NCI-H1105 (cell line): ENCODE measurements at places on chromosomes 4 and X.

DNA sequence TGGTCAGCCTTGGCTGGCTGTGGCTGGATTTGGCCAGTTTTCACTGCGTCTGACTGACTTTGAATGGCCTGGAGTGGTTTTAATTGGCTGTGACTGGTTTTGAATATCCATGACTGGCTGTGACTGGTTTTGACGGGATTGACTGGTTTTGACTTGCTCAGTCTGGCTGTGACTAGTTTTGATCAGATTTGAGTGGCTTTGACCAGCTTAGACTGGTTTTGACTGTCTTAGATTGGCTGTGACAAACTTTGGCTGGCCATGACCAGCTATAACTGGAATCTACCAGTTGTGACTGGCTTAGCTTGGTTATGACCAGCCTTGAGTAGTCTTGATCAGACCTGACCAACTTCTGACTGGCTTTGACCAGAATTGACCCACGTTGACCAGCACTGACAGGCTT is 168.4 kb upstream of the AMOT start:
- DNase-seq = no peak

DNA sequence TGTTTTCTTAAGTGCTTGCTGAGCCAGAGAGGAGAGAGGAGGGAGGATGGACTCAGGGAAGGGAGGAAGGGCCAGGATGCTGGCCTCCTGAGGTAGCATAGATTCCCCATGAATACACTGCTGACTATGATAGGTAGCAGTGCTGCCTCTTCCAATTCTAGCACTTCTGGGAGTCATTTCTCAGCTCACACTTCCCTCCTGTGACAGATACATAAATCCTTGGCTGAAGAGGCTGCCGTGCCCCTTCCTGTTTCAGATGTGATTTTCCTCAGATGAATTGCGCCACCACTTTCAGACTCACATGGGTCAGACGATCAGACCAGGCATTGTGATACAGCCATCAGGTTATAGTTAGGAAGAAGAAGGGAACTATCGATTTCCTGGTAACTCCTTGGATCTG is 22.4 kb downstream of the TSC22D3 start:
- DNase-seq = no peak

- DNase-seq = no peak
Observed at GRCh38 chr4:1641671-1642070, 42.4 kb downstream of the FAM53A start.

GRCh38 chrX:84729408-84729807 is 227.2 kb upstream of the HDX start:
- no peak for DNase-seq

DNA sequence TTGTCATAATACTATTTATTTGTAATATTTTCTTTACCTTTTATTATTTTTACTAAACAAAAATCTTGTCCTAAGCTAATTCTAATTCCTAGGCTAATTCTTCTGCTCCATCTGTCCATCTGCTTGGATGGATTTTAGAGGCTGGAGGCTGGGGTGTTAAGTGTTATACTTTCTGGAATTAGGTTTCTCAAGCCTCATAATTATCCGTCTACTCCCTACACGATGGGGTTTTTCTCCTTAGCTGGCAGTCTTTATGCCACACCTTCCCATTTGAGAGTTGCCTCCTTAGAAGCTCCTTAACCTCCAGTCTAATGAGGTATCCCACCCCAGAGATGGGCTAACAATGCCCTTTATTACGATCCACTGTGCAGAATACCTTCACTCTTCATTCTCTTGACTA is 37.6 kb upstream of the LGI2 start:
- DNase-seq = no peak

- DNase-seq = no peak
Observed at GRCh38 chrX:135389243-135389642, 32.5 kb upstream of the SMIM10L2A start.

DNA sequence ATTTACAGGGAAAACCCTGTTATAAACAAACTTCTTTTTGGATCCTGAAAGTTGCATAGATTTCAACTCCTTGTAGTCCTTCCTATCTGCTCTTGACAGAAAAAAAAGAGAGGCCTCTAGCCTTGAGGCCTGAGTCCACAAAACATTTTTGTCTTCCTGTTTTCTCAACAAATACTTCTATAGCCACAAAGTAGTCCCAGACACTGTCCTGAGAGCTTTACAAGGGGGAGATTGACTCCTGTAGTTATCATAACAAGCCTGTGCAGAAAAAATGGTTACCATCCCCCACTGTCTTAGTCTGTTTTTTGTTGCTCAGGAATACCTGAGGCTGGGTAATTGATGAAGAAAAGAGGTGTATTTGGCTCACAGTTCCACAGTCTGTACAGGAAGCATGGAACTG is 35.2 kb downstream of the PCDH7 start:
- DNase-seq = no peak

DNA sequence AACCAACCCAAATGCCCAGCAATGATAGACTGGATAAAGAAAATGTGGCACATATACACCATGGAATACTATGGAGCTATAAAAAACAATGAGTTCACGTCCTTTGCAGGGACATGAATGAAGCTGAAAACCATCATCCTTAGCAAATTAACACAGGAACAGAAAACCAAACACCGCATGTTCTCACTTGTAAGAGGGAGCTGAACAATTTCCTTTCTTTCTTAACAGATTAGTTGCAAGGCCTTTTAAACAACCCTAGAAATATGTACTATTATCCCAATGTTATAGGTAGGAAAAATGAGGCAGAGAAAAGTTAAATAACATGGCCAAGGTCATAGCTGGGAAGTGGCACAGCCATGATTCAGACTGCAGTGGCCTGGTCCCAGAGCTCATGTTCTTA is 5.8 kb upstream of the OCIAD2 start:
- DNase-seq = no peak

GRCh38 chrX:31527455-31528126 is 455.8 kb upstream of the FTHL17 start:
- DNase-seq = no peak

DNA sequence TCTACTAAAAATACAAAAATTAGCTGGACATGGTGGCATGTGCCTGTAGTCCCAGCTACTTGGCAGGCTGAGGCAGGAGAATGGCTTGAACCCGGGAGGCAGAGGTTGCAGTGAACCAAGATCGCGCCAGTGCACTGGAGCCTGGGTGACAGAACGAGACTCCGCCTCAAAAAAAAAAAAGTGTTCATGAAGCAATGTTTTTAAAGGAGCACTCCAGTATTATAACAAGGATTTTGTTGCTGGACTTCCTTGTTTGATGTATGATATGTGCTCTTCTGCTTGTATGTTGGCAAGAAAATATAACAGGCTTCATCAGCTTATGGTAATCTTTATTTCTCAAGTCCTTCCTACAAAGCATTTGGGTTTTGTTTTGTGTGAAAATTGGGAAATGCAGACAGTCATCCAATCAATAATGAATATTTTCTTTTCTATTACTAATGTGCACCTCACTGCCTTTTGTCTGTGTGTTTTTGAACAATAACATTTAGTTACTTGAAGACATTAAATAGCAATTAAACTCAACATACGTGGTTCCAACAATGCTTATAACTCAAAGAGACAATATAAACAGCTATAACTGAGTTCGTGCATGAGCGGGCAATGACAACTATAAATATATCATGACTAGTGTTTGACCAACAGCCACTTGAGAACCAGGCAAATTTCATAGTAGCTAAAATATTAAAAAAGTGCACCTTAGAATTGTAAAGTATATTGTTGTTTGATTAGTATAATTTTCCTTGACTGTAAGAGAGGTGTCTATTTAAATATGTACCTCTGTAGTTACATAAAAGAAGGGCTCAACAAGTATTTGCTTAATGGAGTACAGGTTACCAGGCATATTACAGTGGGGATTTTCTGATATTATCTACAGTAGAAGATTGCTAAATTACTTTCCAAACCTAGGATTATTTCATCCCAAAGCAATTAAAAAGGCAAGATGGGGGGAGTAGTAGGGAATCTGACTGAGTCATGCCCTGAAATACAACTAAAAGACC is 210.7 kb downstream of the PPP3CA start:
- peak; percentile 40 for DNase-seq

DNA sequence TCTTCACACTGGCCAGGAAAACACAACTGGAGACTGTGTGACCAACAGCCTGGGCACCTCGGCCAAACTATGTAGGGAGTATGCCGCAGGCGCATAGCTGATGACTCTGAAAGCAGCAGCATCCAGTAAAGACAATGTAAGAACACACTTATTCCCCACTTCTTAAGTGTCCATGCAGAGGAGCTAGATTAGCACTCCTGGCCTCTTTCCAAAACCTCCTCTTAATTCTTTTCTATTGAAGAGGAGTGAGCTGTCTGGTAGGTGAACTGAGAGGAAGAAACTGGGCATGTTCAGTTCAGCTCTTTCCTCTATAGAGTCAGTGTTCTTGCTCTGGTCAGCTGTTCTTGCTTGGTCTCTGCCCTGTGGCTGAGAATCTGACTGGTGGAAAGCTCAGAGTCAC is 21.1 kb downstream of the NMU start:
- DNase-seq = no peak

- DNase-seq = peak; percentile 84
Observed at GRCh38 chr4:10619220-10619619, 65.3 kb downstream of the CLNK start.

- DNase-seq = no peak
Observed at GRCh38 chr4:102519925-102520324, 18.8 kb downstream of the NFKB1 start.

DNA sequence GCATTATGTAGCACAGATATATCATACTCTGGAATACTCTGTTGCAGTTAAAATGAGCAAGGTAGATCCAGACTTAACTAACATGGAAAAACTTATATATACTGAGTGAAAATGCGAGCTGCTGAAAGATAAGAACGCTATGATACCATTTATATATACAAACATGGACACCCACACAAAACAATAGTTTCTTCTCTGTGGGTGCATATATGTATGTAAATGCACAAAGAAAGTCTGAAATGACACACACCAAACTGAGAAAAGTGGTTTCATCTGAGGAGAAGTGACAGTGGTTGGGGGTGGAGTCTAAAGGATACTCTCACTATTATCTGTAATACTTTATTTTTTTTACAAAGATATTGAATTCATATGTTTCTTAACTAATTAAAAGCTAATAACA is 12.2 kb upstream of the FGF2 start:
- no peak for DNase-seq

GRCh38 chr4:172243551-172243950 is 430.3 kb downstream of the GALNTL6 start:
- no peak for DNase-seq

GRCh38 chrX:3567686-3568085 is 145.8 kb downstream of the PRKX start:
- no peak for DNase-seq

- DNase-seq = peak; percentile 42
Observed at GRCh38 chr4:152500800-152501434, 35.0 kb downstream of the FBXW7 start.

- no peak for DNase-seq
Observed at GRCh38 chrX:103396186-103396585, 19.8 kb downstream of the BEX3 start.

GRCh38 chr4:138643827-138644226 is 371.8 kb upstream of the NOCT start:
- DNase-seq = no peak

- DNase-seq = no peak
Observed at GRCh38 chr4:124970011-124970410, 257.5 kb upstream of the ANKRD50 start.

DNA sequence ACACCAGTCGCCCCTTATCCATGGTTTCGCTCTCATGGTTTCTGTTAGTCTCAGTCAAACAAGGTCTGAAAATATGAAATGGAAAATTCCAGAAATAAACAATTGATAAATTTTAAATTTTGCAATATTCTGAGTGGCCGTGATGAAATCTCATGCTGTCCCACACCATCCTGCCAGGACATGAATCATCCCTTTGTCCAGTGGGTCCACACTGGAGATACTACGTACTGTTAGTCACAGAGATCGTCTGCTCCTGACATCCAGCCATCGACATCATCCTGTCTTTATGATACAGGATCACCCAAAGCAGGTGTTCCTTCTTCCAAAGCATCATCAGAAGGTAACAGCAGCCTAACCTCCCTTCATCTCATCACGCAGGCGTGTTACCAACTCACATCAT is 76.5 kb upstream of the MSX1 start:
- no peak for DNase-seq

DNA sequence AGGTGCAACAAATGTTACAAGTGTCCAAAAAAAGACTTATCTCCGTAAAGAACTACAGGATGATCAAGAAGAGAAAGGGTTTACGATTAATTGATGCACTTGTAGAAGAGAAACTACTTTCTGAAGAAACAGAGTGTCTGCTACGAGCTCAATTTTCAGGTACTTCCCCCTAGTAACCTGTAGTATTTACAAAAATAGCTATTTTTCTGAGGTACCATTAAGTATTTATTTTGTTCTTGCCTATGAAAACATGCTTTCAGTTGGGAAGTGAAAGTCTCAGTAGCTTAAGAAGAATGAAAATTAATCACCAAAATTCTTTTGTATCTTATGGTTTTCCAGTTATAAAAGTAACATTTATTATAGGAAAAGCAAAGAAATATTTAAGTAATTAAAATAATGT is 5.9 kb downstream of the THAP9 start:
- DNase-seq = no peak

- DNase-seq = no peak
Observed at GRCh38 chr4:13765539-13765938, 138.0 kb upstream of the BOD1L1 start.

- no peak for DNase-seq
Observed at GRCh38 chrX:37781081-37781480, 1.2 kb downstream of the CYBB start.

GRCh38 chr4:170057866-170058265 is 31.7 kb upstream of the MFAP3L start:
- no peak for DNase-seq

DNA sequence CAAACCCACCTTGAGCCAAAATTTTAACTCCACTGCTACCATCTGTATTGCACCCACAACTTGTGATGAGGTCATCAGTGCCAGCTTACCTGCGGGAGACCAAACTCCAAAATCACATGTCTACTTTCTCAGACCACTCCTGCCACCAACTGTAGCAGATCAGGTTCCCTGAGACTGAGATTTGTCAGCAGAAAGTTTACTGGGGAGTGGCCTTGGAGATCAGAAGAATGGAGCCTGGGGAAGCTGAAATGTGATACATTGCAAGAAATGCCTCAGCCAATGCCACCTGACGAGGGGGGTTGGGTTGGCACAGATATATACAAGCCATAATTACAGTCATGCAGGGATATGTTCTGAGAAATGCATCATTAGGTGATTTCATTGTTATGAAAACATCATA is 19.1 kb downstream of the HAUS3 start:
- no peak for DNase-seq

- no peak for DNase-seq
Observed at GRCh38 chr4:149370002-149370401, 445.6 kb downstream of the IQCM start.

- DNase-seq = no peak
Observed at GRCh38 chr4:186422296-186422695, 133.1 kb downstream of the MTNR1A start.

- DNase-seq = no peak
Observed at GRCh38 chrX:142428916-142429315, 223.8 kb upstream of the MAGEC2 start.

DNA sequence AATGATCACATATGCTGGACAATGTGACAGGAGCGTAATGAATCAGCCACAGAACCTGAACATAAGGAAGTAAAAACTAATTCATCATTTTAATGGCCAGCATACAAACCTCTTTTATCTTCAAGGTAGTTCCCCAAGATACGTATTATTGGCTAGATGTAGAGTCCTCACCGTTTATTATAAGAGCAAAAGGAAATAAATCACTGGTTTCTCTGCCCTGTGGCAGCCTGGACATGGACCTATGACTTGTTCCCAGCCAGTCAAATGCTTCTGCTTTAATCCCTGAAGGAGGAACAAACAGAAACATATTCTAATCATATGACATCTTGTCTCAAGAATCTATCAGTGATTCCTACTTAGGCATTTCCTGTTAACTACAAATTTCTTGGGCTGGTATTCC is 86.8 kb upstream of the FAM241A start:
- DNase-seq = no peak
